ENCODE measurements at places on chromosomes 16 and 17.

GRCh38 chr17:51802544-51802943, 356.0 kb downstream of the CA10 start:
- no peak for DNase-seq

DNA sequence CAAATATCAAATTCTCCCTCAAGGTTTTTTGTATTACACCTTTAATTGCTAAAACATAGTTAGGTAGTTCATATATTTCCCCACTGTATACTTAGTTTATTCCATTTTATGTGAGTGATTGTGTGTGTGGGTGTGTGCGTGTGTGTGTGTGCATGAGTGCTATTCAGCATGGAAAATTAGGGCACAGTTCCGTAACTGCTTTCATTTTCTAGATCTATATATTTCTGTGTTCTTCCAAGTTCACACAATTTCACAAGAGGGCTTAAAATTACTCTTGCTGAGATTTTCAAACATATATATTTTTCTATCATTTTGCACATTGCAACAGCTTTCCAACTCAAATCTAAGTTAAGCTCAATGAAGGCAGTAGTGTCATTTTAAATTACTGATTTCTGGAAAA, 782.9 kb upstream of the SOX9 start:
- no peak for DNase-seq

DNA sequence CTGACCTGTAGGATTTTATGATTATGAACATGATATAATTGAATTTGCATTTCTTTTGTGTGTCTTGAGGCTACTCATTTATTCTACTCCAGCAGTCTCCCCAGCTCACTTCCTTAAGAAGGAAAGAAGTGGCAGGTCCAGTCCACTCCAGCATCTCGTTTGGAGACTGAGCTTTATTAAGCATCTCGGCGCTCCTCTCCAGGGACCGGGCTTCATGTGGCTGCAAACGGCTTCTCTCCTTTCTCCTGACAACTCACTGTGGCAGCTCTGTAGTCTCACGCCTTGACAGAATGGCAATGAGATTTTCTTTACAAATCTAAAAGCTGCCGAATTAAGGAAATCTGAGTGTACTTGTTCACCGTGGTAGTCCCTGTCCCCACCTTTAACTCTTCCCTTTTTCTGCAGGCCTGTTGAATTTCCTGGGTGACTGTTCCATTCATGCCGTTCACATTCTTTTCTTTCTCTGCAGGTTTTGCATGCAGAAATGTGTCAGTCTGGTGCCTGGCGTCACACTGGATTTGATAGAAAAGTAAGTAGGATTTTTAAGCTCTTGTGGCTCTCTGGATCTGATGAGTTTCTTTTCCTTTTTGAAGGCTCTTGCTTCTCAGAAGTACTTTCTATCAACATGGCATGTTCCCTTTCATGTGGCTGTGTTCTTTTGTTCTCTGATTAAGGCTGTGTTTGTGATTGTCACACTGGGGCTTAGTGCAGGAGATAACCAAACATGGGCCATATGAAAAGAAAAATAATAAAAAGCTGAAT, 200.5 kb upstream of the CHMP6 start:
- no peak for DNase-seq

- DNase-seq: peak; percentile 56
Measured at GRCh38 chr16:46658925-46659324, 30.1 kb downstream of the VPS35 start.

- DNase-seq: peak; percentile 50
Measured at GRCh38 chr16:20774703-20775362, 11.0 kb downstream of the ACSM3 start.

DNA sequence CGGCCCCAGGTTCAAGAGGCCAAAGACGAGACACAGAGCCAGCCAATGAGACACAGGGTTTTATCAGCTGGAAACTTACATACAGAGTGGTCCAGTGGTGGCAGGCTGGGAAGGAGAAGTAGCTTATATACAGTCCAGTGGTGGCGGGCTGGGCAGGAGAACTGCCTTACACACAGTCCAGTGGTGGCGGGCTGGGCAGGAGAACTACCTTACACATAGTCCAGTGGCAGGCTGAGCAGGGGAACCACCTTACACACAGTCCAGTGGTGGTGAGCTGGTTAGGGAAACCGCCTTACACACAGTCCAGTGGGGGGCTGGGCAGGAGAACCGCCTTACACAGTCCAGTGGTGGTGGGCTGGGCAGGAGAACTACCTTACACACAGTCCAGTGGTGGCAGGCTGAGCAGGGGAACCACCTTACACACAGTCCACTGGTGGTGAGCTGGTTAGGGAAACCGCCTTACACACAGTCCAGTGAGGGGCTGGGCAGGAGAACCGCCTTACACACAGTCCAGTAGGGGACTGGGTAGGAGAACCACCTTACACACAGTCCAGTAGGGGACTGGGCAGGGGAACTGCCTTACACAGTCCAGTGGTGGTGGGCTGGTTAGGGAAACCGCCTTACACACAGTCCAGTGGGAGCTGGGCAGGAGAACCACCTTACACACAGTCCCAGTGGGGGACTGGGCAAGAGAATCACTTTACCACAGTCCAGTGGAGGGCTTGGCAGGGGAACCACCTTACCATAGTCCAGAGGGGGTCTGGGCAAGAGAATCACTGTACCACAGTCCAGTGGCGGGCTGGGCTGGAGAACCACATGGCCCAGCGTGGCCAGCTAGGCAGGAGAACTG, 90.9 kb downstream of the GAS7 start:
- no peak for DNase-seq

DNA sequence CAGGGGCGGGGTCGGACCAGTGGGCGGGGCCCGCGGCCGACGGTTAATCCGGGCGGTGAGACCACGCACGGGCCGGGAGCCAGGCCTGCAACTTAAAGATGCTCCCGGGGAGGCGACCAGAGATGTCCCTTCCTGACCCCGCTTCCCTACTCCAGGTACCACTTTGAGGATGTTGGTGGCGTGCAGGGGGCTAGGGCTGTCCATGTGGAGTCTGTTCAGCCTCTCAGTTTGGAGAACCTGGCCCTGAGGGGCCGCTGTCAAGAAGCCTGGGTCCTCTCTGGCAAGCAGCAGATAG, 580 bp downstream of the RANGRF start:
- no peak for DNase-seq

GRCh38 chr16:53822936-53823529, 119.1 kb downstream of the FTO start:
- DNase-seq: peak; percentile 32

DNA sequence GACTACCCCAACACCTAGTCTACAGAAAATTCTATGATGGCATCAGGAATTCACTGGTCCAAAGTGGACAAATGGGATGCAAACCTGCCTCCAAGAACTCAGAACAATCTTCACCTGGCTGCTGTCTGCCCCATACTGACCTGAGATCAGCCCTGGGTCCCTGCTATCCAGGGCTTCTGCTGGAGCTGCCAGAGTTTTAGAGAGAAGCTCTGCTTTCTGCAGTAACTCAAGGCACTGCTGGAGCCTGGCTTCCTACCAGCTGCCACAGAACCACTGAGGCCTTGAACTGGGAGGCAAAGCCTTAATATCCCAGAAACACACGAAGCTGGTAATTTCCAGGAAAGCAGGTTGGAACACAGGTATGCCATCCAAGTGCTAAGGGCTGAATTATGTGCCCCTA, 7.5 kb downstream of the TMEM170A start:
- DNase-seq: no peak

DNA sequence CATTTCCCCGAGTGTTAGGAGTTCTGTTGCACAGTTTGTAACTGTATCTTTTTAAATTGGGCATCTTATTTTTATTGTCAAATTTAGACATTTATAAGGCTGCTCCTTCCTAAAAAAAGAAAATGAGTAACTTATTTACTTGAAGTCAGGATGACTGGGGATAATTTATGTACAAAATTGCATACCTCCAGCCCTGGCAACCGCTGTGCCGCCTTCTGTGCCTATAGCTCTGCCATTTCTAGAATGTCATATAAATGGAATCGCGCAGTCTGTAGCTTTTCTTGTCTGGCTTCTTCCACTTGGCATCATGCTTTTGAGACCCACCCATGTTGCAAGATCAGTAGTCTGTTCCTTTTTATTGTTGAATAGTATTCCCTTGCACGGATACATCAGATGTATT, 29.0 kb upstream of the GAA start:
- no peak for DNase-seq

DNA sequence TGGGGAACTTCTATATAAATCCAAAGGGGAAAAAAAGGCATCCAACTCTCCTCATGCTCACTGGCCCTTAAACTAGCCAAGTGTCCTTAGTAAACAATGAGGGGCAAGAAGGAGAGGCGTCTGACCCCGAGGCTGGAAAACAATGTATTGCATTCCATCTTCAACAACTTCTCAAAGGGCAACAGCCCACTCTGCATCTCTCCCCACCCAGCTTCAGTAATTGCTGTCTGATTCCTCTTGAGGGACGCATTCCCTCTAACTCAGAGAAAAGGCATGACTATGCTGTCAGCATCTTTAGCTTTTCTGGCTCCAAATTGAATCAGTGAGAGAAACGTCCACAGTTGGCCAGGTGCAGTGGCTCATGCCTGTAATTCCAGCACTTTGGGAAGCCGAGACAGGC, 145.8 kb downstream of the SLC39A11 start:
- no peak for DNase-seq

DNA sequence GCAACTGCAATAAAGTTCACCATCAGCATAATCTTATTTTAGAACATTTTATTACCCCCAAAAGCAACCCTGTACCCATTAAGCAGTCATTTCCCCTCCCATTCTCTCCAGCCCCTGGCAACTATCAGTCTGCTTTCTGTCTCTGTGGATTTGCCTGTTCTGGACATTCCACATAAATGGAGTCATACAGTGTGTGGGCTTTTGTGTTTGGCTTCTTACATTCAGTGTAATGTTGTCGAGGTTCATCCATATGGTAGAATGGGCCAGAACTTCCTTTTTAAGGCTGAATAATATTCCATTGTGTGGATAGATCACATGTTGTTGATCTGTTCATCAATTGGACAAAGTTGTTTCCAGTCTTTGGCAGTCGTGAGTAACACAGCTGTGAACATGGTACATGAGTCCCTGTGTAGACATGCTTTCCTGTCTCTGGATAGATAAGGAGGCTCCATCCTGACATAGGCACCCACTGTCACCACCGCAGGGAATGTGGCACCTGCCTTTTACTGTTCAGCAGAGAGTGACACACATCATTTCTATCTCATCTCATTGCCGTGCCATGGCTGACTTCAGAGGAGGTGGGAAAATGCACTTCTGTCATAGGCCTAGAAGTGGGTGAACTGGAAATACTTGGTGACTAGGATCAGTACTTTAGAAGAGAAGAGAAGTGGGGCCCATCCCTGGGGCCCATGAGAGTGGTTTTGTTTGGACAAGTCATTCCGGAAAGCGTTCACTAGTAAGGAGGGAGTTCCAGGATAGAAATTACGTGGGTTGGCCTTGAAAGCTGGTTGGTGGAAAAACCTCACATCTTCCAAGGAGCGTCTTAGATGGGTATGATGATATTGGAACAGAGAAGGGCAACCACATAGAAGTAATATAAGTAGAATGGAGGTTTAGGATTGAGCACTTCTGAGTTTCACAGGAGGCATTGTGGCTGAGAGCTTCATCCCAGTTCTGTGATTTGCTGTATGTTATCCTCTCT, 25.8 kb downstream of the EPN2 start:
- no peak for DNase-seq

- DNase-seq: no peak
Measured at GRCh38 chr16:3536851-3537250, 36.0 kb downstream of the CLUAP1 start.

- DNase-seq: no peak
Measured at GRCh38 chr16:88850531-88851199, 6.1 kb downstream of the GALNS start.

GRCh38 chr17:78739331-78739931, 42.6 kb downstream of the CYTH1 start:
- no peak for DNase-seq

GRCh38 chr17:50836826-50837225, 1.4 kb downstream of the WFIKKN2 start:
- no peak for DNase-seq

DNA sequence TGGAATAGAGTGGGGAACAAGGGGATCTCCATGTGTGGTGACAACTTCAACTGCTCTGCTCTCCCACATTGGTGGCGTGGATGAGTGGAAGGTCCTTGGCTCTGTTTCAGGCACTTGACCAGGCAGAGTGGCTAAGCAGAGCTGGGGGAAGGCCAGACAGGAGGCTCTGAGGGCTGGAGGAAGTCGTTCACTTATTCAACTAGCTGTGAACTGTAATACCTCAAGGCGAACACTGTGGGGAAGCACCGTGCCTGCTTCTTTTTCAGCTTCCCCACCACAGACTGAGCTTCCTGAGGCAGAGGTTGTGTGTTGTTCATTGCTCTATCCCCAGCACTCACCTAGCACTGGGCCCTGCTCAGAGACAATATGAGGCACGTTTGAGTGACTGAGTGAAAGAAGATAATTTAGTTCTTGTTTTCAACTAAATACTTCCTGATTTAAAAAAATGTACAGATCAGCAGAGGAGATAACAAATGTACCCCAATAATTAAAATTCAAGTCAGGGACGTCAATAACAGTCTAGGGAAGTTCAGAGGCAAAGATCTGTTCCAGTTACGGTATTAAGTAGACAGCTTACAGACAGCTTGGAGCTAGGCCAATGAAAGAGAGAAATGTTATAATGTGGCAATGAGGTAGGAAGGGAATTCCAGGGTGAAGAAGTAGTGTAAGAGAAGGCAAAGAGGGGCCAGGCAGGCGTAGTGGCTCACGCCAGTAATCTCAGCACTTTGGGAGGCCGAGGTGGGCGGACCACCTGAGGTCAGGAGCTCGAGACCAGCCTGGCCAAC, 34.7 kb downstream of the MYO18A start:
- peak; percentile 78 for DNase-seq

GRCh38 chr17:17305281-17305801, 2.2 kb downstream of the NT5M start:
- DNase-seq: peak; percentile 82

GRCh38 chr17:81094509-81095382, 59.8 kb downstream of the BAIAP2 start:
- no peak for DNase-seq

GRCh38 chr17:7587420-7588151, 2.3 kb downstream of the SOX15 start:
- no peak for DNase-seq

- no peak for DNase-seq
Measured at GRCh38 chr16:16797239-16797638, 418.3 kb downstream of the NPIPA7 start.

- DNase-seq: no peak
Measured at GRCh38 chr17:46925185-46925868, 2.4 kb downstream of the GOSR2 start.

- DNase-seq: no peak
Measured at GRCh38 chr16:75092777-75093176, 23.8 kb downstream of the LDHD start.

GRCh38 chr17:70716551-70716950, 547.2 kb downstream of the KCNJ2 start:
- DNase-seq: no peak

GRCh38 chr17:5545051-5545987, 39.0 kb downstream of the NLRP1 start:
- no peak for DNase-seq

All from GM13976 (cell line).